ENCODE measurements at places on chromosomes 5 and 9.
A peak's percentile ranks its signal among the peaks of the same experiment; 100 is the strongest.

GRCh38 chr9:87216036-87216435 lies 268.7 kb upstream of the GAS1 start:
- DNase-seq: no peak

- no peak for DNase-seq
Measured at GRCh38 chr9:13556656-13557055, 277.2 kb upstream of the MPDZ start.

- DNase-seq: peak; percentile 68
Measured at GRCh38 chr9:63817622-63818518, 1467.1 kb downstream of the FOXD4L5 start.

GRCh38 chr5:92674321-92674720 lies 906.7 kb downstream of the NR2F1-AS1 start:
- DNase-seq: no peak

DNA sequence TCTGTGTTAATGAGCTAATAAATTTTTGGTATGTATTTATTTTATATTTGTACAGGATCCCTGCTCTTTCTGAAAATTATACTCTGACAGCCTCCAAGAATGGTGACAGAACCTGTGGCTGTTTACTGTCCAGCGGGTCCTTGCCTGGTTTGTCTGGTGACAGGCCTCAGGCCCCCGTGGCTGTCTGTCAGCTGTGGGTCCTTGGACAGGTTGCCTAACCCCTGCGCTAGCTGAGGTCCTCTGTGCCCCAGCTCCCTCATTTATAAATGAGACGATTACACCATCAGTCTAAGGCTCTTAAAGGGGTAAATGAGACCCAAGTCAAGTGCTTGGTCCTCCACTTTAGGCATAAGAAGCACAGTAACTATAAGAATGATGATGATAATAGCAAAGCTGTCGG lies 125.1 kb upstream of the COL5A1 start:
- no peak for DNase-seq

DNA sequence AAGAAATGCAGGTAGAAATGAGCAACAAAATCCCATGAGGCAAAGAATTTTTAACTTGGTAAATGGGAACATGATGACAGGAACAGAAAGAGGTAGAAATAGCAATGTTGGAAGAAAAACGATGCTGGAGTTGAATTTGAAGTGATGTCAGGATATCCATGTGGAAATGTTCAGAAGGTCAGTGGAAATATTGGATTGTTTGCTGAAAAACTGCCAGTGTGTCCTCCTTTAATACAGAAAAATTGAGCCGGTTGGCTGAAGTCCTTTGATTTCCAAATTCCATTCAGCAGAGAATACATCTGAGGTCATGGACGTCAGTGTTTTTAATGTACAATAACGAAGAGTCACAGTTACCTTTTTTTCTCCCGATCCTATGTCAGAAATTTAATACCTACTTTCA lies 110.0 kb upstream of the DMAC1 start:
- DNase-seq: no peak

- DNase-seq: no peak
Measured at GRCh38 chr9:81028504-81028903, 660.8 kb downstream of the TLE1 start.

DNA sequence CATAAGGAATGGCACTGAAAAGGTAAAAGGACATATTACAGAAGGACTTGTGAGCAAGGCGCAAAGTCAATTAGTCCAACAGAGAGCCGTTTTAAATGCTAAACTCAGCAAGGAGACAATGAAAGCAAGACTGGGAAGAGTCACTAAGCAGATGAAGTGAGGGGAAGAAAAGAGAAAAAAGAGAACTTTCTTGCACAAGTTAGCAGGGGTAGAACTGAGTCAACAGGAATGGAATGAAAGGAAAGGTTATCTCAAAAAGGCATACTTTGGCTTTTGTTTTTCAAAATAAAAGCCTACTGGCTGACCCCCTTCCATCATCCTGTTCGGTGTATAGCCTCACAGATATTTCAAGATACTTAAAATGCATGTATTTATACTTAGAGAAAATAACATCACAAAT lies 75.0 kb downstream of the NR6A1 start:
- no peak for DNase-seq

- peak; percentile 83 for DNase-seq
Measured at GRCh38 chr5:74665273-74665672, 19.8 kb upstream of the HEXB start.

GRCh38 chr5:141695627-141696215 lies 13.7 kb upstream of the ARAP3 start:
- no peak for DNase-seq

DNA sequence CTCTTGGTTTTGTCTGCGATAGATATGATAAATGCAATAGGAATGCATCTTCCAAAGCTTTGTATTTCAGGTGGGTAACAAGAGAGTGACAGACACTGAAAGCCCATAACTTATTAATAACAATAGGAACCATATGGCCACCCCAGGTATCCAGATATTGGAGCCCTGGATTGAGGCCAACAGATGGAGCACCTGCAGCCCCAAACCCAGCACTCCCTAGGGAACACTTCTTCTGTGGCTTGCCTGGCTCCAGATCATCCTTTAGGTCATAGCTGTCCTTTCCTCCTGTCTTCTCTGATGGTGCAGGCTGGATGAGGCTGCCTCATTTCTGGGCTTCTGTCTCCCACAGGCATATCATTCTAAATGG lies 5.0 kb upstream of the IL3 start:
- DNase-seq: no peak

DNA sequence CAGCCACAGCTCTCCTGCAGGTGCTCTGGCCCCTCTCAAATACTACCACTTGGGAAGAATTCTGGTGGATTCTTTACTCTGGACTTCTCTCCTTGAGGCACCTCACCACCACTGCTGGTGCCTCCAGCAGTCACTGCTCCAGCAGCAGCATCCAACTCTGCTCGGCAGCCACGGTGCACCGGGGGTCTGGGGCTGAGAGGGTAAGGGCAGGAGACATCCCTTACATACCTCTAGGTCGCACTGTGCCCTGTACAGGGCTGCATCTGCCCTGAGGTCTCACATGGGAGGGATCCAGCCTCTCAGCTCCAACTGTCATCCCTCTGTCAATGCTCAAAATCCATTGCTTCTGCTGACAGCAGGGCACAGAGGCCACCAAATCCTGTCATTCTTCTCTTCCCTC lies 588.2 kb downstream of the CDK5RAP2 start:
- DNase-seq: no peak

DNA sequence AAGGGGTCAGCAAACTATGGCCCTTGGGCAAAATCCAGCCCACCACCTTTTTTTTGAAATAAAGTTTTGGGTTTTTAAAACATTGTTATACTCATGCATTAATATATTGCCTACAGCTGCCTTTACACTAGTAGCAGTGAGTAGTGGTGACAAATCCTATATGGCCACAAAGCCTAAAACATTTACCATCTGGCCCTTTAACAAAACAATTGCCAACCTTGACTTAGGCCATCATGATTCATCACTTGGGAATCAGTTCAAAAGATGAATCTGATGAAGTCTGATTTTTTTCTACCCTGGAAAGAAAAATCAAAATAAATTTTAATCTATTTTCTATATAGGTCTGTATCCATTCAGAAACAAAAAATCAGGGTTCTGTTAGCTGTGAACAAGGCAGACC lies 484.9 kb downstream of the BNC2 start:
- no peak for DNase-seq

All from posterior cingulate gyrus (tissue), 11 donors.